ENCODE measurements at places on chromosomes 3 and 15.

- DNase-seq: no peak
These were observed 55.7 kb downstream of the RUBCN start for GRCh38 chr3:197680955-197681521.

- no peak for DNase-seq
These were observed 122.0 kb upstream of the BFSP2 start for GRCh38 chr3:133277813-133278212.

DNA sequence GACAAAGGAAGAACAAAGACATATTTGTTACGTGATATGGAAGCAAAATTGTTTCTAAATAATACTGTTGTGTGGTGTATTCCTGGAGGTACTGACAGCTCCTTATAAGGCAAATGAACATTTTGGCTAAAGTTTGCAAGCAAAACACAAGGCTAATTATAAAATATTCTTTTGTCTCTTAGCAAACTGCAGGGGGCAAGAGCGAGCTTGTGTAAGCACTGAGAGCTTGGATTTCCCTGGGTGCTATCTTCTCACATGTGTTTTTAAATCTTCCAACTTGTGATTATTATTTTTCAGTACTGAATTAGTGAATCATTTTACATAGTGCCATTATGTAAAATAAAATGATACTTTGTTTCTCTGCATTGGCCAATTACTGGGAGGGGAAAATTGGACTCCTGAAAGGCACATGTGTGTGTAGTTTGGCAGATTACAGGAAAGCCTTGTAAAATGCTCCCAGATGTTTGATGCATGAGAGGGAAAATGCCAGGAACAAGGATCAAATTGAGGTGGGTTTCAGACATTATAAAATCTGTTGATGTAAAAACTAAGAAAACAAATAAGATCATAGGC lies 611.5 kb downstream of the AGBL1 start:
- DNase-seq: no peak

- no peak for DNase-seq
These were observed 11.7 kb upstream of the P3H2 start for GRCh38 chr3:190132371-190132770.

- no peak for DNase-seq
These were observed 61.0 kb upstream of the CHRM5 start for GRCh38 chr15:33907326-33907725.

DNA sequence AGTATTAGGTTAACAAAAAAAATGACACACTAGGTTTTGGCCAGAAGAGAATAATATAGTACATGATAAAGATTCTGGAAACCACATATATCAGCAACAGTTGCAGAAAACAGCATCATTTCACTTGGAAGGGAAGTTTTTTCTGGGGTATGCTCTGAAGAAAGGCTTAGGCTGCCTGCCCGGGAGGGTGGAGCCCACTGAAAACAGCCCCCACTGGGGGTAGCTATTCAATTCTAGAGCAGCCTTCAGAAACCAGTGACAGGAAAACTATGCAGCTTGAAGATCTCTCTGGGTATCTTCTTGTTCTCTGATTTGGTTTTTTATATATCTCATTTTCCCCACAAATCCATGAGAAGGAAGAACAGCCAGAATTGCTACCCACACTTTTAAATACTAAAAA lies 43.2 kb downstream of the ZMAT3 start:
- DNase-seq: no peak

DNA sequence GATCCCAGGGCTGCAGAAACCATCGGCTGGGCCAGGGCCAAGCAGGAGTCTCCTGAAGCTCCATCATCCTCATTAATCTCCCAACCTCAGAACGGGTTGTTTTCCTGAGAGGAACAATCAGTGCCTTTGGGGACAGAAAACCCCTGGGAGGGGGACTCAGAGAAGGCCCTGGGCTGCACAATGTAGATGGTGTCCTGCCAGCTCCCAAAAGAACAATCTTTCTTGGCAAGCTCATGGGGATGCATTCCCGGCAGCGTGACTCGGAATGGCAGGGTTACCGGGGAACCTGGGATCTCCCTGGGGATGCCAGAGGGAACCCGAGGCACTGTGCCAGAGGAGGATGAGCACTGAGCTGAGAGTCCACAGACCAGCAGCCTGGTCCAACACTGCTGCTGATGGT lies 72.1 kb upstream of the ATP2B2 start:
- no peak for DNase-seq

DNA sequence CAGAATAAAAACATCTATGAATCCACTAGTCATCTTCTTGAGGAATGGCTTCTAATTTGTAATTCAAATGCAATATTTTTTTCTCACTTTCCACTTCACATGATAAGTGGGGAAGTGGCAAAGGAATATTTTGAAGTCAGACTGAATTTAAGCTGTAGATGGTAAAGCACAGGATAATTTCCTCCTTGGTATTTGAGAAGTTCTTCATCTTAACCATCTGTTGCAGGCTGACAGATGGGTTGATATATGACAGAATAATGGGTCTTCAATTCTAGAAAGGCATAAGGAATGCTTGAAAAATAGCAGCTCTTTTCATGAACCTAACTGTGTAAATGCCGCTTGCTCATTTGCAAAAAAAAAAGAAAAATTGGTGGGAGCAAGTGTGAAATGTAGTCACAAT lies 66.5 kb upstream of the SNTN start:
- DNase-seq: no peak

DNA sequence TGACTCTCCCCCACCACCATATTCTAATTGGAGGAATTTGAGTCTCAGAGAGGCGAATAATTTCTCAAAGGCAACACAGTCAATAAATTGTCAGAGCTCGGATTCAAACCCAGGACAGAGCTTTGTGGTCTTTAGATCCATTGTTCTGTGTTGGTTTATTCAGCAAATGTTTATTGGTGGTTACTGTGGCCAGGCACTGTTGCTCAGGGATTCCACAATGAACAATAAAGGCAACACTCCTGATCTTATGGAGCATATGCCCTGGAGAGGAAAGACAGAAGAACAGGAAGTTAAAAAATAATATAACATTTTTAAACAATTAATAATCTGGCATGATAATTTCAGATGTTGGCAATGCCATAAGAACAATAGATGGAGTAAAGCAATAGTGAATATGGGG lies 291.7 kb upstream of the NR2E3 start:
- no peak for DNase-seq

DNA sequence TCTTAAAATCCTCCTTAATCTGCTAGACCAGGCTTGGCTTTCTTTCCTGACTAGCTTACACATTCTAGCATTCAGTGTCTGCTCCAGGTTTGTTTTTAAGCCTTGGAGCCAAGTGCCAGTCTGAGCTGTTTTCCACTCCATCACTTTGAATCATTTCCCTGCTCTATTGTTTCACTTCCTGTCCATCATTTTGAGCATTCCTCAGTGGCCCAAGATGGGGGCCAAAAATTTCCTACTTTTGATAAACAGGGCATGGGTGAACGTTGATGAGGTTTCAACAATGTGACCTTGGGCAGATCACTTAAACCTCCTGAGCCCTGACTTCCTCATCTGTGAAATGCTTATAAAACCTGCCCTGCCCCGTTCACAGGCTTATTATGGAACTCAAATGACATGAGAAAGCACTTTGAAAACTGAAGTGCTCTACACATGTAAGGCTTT lies 4.4 kb downstream of the CYP19A1 start:
- DNase-seq: no peak

- DNase-seq: no peak
These were observed 439.4 kb upstream of the RBMS3 start for GRCh38 chr3:28841441-28841840.
